ENCODE measurements at places on chromosomes 7 and 10.

DNA sequence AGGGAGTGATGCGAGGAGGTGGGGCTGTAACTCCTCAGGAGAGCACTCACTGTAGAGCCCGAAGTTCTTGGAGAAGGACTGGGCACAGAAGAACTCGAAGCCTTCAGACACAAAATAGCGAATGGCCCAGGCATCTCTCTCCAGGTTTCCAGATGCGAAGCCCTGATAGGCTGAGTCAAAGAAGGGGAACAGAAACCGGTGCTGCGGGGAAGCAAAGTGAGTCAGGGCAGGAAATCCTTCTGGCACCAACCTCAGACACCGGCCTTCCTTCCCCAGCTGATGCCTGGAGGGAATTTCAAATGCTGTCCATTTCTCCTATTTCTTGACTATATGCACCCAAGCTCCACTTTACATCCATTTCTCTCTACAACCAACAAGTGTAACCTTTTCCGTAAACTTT lies 26.8 kb downstream of the GOT1 start:
- no peak for DNase-seq

DNA sequence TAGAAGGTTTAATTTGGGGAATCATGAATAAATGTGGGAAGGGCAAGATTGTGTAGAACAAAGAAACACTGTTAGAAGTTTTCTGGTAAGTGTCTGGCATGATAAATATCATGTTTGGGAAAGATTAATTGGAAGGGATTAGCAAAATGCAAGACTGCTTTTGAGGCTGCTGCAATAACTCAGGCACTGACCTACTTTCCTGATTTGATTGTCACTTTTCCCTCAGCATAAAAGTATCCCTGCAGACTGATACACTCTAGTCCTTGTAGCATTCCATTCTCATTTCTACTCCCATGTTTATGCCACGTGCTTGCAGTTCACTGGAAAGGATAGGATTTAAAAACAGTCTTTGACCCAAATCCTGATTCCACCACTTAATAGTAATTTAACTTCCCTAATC lies 303.3 kb upstream of the SEMA3A start:
- no peak for DNase-seq

DNA sequence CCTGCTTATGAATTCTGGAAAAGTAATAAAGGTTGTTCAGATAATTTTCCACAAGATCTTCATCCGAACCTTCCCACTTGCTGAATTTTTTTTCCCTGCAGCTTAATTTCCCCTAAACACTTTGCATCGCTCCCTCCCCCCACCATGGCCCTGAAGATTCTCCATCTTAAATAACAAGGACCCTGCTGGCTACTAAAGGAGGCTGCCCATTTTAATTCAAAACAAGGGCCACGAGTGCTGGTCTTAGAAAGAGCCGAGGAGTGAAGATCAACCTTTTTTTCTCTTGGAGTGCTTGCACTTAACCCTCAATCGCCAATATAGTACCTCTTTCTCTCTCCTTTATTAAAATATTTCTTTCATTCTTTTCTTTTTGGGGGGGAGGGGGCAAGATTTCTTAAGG lies 9.2 kb upstream of the SP8 start:
- DNase-seq, result no peak

DNA sequence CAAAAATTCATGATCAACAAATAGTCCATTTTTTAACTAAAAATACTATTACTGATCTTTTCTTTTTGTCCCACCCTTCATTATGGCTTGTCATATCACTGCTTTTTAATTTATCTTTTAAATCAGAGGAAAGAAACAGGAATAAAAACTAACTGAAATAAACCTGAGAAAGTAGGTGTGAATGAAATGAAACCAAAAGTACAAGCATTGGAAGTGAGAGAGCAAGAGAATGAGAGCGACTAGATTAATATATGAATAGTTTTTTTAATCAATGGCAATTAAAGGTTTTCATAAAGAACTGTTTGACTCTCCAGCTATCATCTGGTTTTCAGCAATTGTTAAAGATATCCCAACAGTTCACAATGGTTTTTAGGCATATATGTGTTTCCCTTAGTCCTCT lies 137.8 kb downstream of the SPAG6 start:
- no peak for DNase-seq

- peak; percentile 77 for DNase-seq
Measured at GRCh38 chr7:33903791-33904680, 1.3 kb upstream of the BMPER start.

GRCh38 chr7:74078461-74078860 lies 5.1 kb upstream of the LIMK1 start:
- no peak for DNase-seq

- DNase-seq, result peak; percentile 31
Measured at GRCh38 chr7:134513169-134513752, 14.1 kb upstream of the AKR1B10 start.

GRCh38 chr7:7476381-7476780 lies 59.3 kb downstream of the COL28A1 start:
- no peak for DNase-seq

DNA sequence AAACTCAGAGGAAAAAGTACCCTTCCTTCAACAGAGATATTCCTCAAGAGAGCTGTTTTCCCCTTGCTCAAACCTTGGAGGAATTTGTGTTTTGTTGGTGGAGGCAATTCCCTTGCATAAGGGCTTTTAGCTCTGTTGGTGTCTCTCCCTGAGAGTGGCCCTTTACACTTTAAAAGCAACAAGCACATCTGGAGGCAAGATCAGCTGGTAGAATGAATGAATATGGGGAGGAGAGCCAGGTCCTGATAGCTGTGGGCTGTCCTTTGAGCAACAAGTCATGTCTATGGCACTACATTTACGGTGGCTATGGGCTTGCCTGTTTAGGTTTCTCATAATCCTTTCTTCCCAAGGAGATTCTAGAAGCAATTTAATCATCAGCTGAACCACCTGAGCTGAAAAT lies 384.0 kb downstream of the SORCS3 start:
- DNase-seq, result no peak

- DNase-seq, result no peak
Measured at GRCh38 chr10:131977323-131978096, 4.2 kb downstream of the BNIP3 start.

GRCh38 chr10:54808186-54808935 lies 7.3 kb upstream of the PCDH15 start:
- no peak for DNase-seq

GRCh38 chr10:98364432-98365102 lies 50.4 kb downstream of the PYROXD2 start:
- DNase-seq, result no peak

DNA sequence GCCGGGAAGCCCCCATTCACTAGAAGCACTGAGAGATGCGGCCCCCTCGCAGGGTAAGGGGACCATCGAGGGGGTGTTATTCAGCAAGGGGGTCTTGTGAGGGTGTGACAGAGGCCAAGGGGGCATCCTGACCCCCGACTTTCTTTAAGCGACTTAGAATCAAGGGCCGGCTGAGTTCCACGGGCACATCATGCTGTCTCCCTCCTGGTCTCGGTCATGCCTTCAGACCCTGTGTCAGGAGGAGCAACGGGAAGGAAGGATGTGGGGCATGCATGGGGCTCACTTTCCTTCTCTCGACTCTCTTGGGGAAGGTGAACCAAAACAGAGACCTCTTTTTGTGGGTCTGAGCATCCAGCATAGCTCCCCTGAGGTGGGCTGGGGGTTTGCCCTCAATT lies 2.5 kb downstream of the ACSL5 start:
- DNase-seq, result no peak

DNA sequence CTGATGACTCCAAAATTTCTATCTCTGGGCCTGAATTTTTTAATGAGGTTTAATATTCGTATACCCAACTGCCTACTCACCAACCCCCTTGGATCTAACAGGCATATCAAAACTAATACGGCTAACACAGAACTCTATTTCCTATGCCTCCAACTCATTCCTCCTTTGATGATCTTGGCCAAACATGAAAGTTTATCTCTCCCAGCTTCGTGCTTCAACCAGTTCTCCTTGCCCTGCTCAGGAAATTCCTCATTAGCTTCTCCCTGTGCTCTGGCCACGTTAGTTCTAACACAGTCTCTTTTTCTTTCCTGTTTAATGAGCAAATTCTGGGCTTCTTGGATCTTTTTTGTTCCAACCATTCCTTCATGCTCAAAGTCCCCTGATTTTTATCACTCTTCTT lies 138.9 kb upstream of the PTN start:
- DNase-seq, result no peak

DNA sequence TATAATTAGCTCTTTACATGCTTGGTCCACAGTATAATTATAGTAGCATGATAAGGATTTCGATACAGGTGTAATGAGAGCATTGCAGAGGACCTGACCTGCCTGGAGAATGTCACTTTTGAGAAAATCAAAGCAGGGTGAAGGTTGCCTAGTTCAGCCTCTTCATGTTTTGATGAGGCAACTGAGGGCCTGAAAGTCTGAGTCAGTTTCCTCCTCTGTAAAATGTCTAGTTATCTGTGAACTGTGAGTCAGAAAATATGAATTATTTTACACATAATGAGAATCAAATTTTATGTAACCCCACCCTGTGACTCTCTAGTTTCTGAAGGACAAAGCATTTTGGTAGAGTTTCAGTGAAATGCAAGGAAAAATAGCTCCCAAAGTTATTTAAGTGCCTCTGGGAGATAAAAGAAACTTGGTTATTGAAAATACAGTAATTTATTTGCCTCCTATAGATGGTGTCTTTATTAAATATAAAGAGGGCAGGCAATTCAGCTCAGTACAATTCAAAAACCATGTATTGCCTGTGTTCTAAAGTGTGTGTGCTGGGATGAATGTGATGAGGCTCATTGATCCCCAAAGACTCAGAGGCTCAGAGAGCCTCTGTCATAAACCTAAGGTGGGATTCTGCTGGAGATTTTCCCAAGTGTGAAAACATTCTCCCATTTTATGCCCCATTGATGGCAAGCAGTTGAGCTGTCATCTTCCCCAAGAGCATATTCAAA lies 37.3 kb upstream of the SAMD9L start:
- no peak for DNase-seq

GRCh38 chr7:64747802-64748201 lies 46.4 kb upstream of the ZNF138 start:
- DNase-seq, result no peak

DNA sequence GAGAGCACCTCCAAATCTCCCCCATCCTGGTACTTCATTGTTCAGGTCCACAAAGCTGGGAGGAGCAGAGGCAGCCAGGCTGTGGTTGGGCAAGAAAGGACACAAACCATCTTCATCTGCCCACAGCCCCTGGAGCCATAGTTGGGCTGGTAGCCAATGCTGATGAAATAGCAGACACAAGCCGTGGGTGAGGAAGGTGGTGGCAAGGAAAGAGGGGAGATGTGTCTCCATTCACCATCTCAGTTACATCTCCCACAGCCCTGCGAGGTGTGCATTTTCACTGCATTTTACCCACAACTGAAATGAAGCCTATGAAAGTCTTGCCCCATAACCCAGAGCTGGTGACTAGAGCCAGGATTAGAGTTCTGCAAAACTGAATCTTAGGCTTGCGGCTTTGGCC lies 35.0 kb downstream of the PIK3AP1 start:
- no peak for DNase-seq

GRCh38 chr10:130746311-130746710 lies 565.2 kb downstream of the TCERG1L start:
- no peak for DNase-seq

DNA sequence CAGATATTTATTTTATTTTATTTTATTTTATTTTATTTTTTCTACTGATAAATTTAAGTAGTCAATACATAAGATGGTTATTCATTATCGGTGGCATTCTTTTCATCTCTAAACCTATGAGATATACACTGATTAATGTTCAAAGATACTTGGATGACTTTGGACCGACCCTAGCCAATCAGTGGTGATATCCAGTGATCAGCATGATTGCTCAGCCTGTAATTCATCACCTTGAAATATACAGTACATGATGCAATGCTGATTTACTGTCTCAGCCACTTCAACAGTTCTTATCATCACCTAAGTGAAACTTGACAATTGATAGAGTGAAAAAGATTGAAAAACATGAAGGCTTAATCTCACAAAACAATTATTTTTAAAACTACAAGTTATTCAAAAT lies 1651.0 kb downstream of the REEP3 start:
- DNase-seq, result no peak

- peak; percentile 43 for DNase-seq
Measured at GRCh38 chr7:123865517-123866117, 20.6 kb downstream of the HYAL4 start.

DNA sequence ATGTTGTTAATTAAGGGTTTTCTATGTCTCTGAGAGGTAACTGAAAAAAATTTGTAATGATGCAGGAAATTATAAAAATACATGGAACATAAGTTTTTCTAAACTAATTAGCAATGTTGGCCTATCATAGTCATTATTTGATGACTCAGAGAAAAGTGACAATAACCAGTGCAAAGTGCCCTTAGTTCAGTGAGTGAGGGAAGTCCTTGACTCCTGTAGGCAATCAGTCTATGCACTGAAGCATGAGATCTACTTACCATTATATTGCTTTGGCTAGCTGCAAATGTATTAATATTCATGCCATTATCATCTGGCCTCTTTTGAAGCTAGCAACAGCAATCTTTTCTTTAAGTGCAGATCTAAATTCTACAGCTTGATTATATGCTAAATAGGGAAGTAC lies 40.6 kb downstream of the CCDC172 start:
- no peak for DNase-seq

DNA sequence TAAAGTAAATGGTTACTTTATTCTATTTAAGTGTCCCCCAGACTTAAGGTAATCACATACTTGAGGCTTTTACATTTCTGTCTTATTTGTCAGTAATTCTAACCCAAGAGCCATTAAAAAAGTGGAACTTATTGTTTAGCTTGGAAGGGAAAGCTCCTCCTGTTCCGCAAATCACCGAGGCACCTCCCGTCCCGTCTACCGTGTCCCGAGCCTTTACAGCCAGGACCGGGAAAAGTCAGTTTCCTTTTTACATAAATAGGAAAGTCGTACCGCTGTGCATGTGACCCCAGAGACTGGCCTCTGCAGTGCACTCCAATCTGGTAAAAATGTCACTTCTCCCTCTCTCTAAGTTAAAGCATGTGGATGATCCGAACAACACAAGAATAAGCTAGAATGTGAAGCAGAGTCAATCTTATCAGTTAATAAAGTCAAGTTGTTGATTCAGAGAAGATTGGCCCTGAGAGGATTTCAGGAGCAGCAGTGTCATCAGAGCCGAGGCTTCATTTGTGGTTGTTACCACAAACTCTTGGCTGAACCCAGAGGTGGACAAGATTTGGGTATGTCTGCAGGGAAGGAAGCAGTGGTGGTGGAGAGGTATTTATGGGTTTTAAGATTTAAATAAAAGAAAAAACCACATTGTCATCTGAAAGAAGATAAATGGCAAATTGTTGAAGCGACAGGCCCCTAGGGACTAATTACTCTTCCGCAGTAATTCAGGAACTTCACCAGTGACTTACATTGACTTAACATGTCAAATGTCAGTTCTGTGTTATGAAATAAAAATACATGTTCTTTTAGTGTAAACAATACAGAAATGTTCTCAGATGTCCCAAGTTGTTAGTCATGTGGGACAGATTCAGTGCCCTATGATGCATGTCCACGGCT lies 316.6 kb upstream of the ZNF32 start:
- no peak for DNase-seq

- DNase-seq, result no peak
Measured at GRCh38 chr10:44517635-44518034, 132.7 kb upstream of the CXCL12 start.

DNA sequence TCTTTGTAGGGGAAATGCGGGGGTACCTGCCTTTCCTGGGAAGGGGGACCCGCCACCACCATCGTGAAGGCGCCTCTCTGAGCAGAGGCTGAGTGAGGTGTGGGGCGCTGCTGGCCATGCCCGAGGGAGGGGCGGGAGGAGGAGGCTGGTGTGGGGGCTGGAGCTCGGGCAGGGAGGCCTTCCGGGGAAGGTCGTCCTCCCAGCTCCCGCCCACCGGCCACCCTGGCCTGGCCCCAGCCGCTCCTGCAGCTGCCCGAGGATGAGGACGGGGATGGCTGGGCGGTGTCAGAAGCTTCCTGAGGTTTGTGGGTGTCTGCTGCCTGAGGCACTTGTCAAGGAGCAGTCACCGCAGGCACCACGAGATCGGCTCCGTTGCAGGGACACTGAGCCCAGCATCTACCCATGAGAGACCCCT lies 11.4 kb downstream of the PWWP2B start:
- DNase-seq, result no peak

Measured in hindlimb muscle (tissue), 1 donor.